CD4-positive, alpha-beta T cell treated with Interleukin-6 at 100 ng/mL for 8 hours (primary cell): ENCODE measurements at places on chromosomes 4 and X.

DNA sequence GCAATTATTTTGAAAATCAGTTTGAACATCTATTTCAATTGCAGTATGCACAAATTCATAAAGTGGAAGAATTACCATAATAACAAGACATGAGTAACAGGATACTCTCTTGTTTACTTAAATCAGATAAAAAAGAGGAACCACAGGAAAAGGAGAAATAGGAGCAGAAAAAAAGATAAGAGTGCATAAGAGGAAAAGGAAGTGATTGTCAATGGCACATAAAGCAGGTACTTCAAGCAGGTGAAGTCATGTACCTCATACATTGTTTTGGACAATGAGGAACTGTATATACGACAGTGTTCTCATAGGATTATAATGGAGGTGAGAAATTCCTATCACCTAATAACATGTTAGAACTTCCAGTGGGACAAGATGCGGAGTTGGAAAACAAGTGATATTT lies 334.5 kb upstream of the PCDH7 start:
- no peak for DNase-seq

DNA sequence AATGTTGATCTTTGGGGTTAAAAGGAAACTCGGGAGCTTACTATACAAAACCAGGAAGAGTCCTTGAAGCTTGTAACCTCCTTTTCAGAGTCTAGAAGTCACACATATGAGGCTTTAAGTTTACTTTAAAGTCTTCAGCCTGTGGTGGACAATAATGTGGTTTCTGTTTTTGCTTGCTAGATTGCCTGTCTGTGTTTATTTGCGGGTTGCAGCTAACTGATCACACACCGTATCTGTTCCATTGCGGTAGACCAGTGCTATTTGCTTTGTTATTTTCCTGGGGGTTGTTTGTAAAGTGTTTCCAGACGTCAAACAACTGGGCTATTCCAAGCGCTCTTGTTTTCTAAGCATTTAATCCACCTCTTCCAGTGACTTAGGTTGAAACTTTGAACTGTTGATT lies 143.0 kb upstream of the GYPA start:
- DNase-seq = no peak

DNA sequence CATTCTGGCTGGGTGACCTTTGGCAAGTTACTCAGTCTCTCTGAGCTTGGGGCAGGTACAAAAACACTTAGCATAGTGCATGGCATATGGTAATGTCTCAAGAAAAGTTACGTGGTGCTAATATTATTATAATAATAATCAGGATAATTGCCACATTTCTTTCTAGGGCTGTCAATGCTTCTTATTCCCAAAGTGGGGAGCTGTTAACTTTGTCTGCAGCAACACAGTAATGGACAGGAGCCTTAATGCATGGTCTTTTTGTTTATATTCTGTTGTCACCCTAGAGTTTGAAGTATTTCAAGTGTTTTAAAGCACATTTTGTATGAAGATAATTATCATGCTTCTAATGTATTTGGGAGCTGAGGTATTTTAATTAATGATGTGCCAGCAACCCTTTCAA lies 121.8 kb downstream of the FHIP1A start:
- no peak for DNase-seq

GRCh38 chrX:54447461-54447860 lies 7.3 kb downstream of the TSR2 start:
- DNase-seq = no peak

DNA sequence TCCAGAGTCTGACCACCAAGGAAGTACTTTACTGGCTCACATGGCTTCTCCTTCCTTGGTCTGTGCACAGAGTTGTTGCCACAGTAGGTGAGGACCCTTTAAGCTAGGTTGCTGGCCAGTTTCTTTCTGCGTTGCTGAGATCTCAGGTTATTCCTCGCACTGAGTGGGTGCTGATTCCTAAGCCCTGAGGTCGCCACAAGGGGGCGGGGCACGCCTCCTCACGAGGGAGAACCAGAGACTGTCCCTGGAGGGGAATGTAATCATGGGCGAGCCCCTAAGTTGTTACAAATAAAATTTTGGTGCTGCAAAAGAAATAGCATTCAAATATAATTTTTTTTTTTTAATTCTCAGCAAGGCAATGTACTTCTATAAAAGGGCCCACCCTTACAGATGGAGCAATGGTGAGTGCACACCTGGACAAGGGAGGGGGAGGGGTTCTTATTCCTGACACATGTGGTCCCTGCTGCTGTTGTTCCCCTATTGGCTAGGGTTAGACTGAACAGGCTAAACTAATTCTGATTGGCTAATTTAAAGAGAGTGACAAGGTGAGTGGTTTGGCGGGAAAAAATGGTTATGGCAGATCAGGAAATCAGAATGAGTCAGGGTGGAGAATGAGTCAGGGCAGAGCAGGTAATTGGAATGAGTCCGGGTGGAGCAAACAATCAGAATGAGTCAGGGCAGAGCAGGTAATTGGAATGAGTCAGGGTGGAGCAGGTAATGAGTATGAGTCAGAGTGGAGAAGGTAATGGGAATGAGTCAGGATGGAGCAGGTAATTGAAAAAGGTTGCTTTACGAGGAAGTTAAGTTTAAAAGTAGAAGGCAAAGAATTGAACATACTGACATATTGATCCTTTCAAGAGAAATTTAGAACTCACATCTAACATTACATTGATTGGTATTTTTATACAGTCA lies 107.5 kb downstream of the VSIG4 start:
- DNase-seq = peak; percentile 20

DNA sequence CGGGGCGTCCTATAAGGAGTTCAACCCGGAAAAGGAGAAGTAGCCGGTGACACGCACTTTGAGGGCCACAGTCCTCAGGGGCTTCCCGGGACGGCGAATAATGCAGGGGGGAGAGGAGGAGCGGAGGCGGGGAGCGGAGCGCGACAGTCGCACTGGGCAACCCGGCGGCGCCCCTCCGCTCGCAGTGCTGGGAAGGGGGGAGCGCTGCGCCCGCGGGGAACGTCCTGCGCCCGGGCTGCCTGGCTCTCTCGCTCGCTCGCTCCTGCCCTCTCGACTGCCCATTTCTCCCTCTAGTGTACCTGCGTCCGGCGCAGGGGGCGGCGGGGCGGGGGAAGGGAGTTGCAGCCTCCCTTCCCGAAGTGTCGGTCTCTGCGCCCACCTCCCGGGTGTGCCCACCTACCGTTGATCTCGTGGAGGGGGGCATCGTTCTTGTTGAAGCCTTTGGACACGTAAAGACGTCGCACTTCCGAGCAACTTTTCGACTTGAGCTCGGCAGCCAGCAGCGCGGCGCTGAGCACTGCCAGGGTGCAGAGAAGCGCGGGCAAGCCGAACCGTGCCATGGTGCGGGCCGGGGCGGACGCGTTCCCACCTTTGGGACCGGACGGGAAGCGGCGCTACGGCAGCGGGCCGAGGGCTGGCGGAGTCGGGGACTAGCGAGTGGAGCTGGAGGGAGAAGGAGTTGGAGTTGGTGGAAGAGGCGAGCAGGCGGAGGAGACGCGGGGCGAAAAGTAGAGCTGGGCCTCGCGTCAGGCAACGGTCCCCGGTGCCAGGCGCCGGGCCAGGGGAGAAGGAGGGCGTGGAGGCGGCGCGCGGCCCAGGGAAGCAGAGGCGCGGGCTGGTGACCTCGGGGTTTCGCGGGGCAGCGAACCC lies 648 bp downstream of the GPC4 start:
- no peak for DNase-seq

- DNase-seq = no peak
Observed at GRCh38 chr4:133263104-133263503, 114.0 kb downstream of the PCDH10 start.

DNA sequence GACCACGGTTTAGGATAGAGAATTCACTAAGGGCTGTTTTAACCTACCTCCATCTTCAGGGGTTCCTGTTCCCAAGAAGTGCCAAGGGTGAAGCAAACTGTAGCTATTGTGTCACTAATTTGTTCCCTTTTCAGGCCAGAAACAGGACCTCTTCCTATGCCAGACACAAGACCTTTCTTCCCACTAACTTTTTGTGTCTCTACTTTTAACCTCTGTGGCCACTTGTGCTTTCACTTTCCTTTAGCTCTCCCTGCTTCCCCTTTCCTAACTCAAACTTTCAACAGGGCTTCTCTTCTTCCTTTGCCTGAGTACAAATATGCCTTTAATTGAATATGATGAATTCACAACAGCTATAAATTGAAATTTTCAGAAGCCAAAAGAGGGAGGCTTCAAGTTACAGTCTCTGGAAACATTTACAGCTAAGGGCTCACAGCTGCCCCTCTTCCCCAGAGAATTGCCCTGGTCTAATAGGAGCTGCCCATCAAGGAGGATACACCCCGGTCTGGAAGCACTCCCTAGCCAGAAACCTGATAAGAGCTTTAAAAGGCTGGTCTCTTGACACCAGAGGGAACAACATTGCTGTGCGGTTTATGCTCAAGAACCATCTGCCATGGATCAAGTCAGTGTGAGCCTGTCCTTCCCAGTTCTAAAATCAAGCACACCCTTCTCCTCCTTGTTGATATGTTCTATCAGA lies 61.7 kb upstream of the PLS3 start:
- DNase-seq = no peak

GRCh38 chr4:154076921-154077320 lies 288.0 kb upstream of the SFRP2 start:
- no peak for DNase-seq

- DNase-seq = no peak
Observed at GRCh38 chr4:38516190-38516589, 147.8 kb upstream of the KLF3 start.

GRCh38 chr4:88522702-88523324 lies 763 bp downstream of the PYURF start:
- DNase-seq = no peak

- no peak for DNase-seq
Observed at GRCh38 chrX:94551831-94552230, 877.8 kb downstream of the FAM133A start.

DNA sequence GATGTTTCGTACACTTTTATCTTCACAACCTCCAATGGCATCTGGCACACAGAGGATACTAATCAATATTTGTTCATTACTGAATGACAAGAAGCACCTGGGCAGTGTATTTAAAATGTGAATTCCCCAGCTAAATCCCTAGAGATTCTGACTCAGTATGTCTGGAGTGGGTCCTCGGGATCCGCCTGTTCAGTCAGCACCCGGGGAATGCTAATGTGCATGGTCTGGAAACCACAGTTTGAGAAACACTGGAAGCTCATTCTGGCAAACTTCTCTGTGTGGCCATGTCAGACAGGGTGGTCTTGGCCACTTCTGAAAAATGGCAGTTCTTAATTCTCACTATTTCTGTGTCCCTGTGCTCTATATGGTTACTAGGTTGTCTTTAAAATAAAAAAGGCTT lies 138.8 kb upstream of the VCX start:
- DNase-seq = no peak

DNA sequence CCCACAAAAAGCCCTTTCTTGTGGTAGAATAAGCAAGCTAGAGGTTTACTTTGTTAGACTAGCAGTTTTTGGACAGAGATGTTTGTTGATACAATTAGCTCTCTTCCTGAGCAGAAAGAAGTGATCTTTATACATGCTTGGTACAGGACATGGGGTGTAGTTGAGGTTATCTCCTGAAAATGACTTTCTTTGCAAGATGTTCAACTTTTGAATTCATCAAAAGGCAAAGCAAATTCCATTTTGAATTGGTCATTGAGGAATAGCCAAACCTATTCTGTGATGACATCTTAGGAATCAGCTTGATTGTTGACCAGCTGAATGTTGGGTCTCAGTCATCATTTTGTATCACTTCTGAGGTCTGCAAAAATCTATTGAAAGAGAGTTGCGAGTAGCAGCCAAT lies 3.8 kb downstream of the CPE start:
- DNase-seq = no peak

GRCh38 chrX:23919706-23920320 lies 12.0 kb downstream of the CXorf58 start:
- no peak for DNase-seq

GRCh38 chr4:164438321-164438720 lies 315.6 kb upstream of the SMIM31 start:
- DNase-seq = no peak

- DNase-seq = no peak
Observed at GRCh38 chr4:3655485-3655884, 110.7 kb upstream of the ADRA2C start.

GRCh38 chrX:71177327-71177726 lies 32.7 kb downstream of the NLGN3 start:
- no peak for DNase-seq

DNA sequence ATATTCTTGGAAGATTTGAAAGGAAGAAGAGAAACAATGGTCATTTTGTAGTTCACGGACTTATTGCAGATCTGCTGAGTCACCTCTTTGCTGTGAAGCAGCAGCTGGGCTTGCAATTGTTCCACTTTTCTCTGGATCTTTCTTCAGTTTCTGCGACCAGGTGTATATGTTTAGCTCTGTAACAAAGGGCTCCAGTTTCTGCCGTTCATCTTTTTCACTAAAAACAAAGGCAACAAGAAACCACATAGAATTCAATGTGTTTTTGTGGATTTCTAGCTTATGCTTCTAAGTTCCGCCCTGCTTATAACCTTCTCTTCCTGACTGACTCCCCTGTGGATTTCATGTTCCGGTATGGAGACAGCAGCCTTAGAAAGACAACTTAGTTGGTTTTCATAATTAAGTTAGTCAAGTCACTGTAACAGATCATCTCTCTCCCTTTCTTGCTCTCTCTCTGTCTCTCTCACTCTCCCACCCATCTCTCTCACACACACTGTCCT lies 121.6 kb upstream of the EPHA5 start:
- no peak for DNase-seq

- DNase-seq = no peak
Observed at GRCh38 chr4:154422152-154422551, 69.4 kb downstream of the DCHS2 start.

GRCh38 chr4:125235971-125236370 lies 78.8 kb upstream of the FAT4 start:
- no peak for DNase-seq

GRCh38 chr4:31088600-31089230 lies 368.5 kb downstream of the PCDH7 start:
- DNase-seq = no peak

GRCh38 chr4:140242357-140243277 lies 88.6 kb upstream of the MAML3 start:
- no peak for DNase-seq

DNA sequence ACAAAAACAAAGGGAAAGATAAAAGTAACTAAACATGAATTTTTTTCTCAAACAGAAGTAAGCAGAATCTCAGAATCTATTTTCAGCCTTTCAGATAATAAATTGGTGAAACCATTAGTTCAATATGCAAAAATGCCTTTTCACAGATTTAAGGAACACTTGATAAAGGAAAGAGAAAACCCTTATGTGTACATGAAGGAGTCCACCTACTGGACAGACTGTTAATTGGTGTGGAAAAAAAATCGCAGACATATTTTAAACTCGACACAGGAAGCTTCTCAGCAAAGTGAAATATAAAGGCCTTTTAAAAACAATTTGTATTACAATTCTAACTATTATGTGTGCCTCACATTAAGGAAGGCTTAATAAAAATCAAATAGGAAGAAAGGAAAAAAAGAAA lies 22.3 kb downstream of the COX7B2 start:
- DNase-seq = no peak

DNA sequence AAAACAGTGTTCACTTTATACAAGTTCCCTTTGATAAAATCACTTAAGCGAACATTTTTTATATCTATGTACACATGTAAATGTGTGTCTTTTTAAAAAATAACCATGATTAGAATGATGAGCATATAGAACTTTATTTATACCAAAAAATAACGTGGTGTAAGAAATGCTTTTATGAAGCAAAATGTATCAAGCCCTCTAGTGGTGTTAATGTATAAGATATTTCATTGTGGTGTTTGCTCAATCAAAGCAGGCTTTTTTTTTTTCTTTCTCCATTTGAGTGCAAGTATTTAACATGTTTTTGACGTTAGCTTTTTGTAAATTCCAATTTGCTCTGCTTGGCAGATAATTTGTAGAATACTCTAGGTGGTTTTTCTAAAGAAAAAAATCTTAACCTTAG lies 2092.4 kb upstream of the TENM3 start:
- no peak for DNase-seq

GRCh38 chr4:80422727-80423404 lies 87.3 kb downstream of the CFAP299 start:
- DNase-seq = peak; percentile 9
